Keratinocyte (primary cell): ENCODE measurements at places on chromosomes 3 and 15.

DNA sequence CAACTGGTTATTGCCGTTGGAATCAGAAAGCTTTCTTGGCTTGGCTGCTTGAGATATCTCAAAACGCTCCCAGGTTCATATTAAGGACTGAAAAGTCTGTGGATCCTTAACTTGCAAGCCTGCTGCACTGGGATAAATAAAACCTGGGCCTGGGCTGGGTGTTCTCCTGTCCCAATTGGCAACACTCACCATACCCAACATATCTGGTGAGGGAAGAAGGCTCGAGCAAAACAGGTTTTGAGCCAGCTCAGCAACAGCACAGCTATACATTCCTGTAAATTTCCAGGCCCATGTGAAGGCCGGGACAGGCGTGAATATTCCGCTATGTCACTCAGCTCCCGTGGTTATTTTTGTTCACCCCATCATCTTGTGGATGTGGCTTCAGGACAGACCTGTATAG lies 169.0 kb upstream of the BCL6 start:
- H3K4me1 ChIP-seq, result peaks cover 35% of the 10 kb centered on the region
- H3K36me3 ChIP-seq, result no peaks in the 10 kb centered on the region
- H3K27me3 ChIP-seq, result no peaks in the 10 kb centered on the region
- H3K27ac ChIP-seq, result peak overlapping the region; percentile 57

GRCh38 chr3:69752241-69752640 lies 13.0 kb downstream of the MITF start:
- DNase-seq, result no peak
- H3K4me3 ChIP-seq, result no peak overlapping the region
- no peaks in the 10 kb centered on the region for H3K36me3 ChIP-seq
- no peaks in the 10 kb centered on the region for H3K27me3 ChIP-seq
- no peaks in the 10 kb centered on the region for H3K4me1 ChIP-seq

DNA sequence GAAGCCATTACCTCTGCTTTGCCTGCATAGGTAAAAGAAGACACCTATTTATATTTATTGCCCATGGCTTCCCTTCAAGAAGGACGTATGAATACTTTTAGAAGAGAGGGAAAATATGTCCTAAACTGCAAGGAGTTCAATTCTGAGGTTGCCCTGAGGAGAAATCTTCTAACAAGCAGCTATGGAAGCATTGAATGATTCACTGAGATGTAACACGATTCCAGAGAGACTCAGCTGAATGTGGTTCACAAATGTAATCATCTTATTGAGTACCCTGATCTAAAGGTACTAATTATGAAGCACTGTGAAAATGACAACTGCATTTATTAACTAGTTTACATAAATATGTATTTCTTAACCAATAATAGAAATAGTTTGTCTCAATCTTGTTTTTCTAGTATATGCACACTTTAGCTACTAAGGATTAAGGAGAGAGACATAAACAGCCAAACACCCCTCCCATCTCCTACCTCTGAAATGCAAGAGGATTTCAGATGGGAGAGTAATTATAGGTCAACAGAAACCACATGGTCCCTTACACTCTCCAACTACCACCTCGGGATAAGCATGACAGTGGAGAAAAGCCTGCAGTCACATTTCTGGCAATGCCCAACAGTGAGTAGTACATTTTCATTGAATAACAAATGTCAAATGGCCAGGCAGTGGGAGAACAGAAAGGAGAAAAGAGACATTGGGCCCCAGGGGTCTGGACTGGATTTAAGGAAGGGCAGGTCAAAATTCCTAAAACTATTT lies 506.2 kb upstream of the IL12A start:
- no peaks in the 10 kb centered on the region for H3K27me3 ChIP-seq
- H3K27ac ChIP-seq, result no peak overlapping the region
- no peak overlapping the region for H3K4me3 ChIP-seq

DNA sequence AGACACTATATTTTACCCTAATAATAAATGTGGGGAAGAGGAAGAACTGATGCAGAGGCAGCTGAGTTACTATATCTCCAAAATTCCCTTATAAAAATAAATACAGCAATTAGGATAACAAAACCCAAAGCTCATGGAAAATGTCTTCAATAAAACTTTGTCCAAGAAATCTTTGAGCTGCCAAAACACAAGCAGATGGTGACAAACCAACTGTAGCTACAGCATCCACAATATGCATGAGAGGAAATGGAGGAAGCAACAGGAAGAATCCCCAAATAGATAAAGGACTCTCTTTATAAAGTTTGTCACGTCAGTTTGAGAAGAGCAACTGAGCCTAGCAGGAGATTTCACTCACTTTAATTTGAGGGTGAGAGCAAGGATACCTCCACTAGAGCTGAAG lies 638.2 kb downstream of the IGSF11 start:
- H3K4me3 ChIP-seq, result no peak overlapping the region
- H3K27me3 ChIP-seq, result no peaks in the 10 kb centered on the region
- H3K27ac ChIP-seq, result no peak overlapping the region
- no peak for DNase-seq
- no peaks in the 10 kb centered on the region for H3K36me3 ChIP-seq

GRCh38 chr3:195007766-195008165 lies 263.2 kb downstream of the XXYLT1 start:
- no peak for DNase-seq
- H3K4me1 ChIP-seq, result no peaks in the 10 kb centered on the region
- H3K27me3 ChIP-seq, result peaks cover 19% of the 10 kb centered on the region

GRCh38 chr3:182255158-182255557 lies 538.1 kb upstream of the ATP11B start:
- no peaks in the 10 kb centered on the region for H3K27me3 ChIP-seq
- H3K4me1 ChIP-seq, result no peaks in the 10 kb centered on the region
- no peaks in the 10 kb centered on the region for H3K36me3 ChIP-seq
- no peak overlapping the region for H3K27ac ChIP-seq
- no peak overlapping the region for H3K4me3 ChIP-seq
